ENCODE measurements at places on chromosomes 7 and 10.
A peak's percentile ranks its signal among the peaks of the same experiment; 100 is the strongest.

DNA sequence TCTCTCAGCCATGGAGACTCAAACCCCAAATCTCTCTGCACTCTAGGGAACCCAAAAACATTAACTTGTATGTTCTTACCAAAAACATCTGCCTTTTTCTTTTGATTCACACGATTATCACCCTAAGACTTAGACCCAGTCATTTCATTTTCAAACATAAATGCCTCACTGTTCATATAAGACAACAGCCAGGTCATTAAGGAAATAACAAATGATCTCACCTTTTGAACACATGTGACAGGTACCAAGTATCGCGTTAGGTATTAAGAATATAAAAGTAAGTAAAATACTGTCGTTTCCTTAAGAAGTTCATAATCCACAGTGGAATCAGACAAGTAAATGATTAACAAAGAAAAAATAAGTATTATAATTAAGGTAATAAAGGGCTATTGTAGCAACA lies 8.8 kb downstream of the TM9SF3 start:
- DNase-seq: no peak

DNA sequence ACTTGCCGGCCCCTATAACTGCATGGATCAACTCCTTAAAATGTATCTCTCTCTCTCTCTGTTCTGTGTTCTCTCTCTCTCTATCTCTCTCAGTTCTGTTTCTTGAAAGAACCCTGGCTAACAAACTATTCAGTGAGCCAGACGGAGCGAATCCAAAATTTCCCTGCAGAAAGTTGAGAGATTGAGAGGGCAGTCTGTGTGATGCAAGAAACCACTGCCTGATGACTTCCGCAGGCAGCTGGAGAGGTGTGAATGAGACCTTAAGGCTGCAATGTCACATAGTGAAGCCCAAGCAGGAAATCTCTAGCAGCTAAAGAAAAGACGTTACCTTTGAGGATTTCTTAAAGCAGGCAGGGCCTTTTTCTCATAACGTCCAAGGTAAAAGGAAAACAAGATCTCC lies 17.3 kb downstream of the FAM107B start:
- DNase-seq: no peak

GRCh38 chr10:78980354-78980753 lies 88.4 kb upstream of the ZMIZ1 start:
- DNase-seq: no peak

DNA sequence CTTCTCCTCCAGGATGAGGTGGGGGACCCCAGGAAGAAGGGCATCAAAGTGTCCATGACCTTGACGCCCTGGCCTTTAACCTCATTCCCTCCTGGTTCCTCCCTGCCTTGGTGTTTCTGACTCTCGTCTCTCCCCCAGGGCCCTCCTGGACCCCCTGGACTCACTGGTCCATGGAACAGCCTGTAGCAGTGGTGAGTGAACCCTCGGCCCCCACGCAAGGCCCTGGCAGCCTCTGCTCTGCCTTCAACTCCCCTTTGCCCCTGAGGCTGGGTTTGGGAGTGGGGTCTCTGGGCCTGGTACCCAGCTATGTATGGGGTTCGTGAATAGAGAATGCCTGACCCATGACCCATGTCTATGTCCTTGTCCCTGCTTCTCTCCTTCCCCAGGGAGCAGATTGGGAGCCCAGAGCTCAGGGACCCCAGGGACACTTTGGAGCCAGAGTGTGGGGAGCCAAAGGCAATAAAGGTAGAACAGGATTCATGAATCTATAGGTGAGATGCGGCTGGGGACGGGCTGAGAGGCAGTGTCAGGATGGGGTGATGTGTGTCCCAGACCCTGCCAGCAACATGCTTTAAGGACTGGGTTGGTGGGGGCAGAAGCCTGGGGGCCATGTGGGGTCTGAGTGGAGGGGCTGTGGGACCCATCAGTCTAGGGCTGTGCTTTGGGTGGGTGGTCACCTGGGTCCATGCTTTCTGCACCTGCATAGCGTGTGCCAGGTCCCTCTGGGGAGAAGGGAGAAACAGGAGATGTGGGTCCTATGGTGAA lies 18.4 kb upstream of the VOPP1 start:
- no peak for DNase-seq

DNA sequence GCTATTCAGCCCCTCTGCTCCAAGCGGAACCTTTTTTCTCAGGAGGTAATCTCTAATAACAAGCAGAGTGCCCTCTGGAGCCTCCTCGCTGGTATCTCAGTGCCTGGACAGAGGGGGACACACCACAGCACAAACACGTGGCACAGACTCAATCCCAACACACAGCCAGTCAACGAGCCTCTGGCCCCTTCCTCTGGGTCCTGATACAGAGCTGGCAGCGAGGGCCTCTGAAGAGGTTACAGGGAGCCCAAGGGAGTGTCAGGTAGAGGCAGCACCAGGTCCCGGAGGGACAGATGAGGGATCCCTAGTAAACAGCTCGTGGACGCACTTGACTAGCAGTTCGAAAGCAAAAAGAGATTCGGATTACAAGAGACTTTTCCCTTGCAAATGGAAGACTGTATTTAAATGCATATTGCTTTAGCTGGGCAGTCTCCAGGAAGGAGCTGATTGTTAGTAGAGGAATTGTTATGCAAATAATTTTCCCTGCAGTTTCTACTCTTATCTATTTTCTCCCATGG lies 14.1 kb downstream of the CXCL12 start:
- DNase-seq: no peak

- no peak for DNase-seq
Measured at GRCh38 chr10:110317866-110318850, 13.4 kb upstream of the SMNDC1 start.

GRCh38 chr7:96826089-96826488 lies 116.4 kb upstream of the SEM1 start:
- DNase-seq: no peak

- DNase-seq: no peak
Measured at GRCh38 chr10:103895411-103896186, 22.4 kb downstream of the STN1 start.

GRCh38 chr7:41006306-41006995 lies 696.4 kb downstream of the INHBA start:
- peak; percentile 79 for DNase-seq

DNA sequence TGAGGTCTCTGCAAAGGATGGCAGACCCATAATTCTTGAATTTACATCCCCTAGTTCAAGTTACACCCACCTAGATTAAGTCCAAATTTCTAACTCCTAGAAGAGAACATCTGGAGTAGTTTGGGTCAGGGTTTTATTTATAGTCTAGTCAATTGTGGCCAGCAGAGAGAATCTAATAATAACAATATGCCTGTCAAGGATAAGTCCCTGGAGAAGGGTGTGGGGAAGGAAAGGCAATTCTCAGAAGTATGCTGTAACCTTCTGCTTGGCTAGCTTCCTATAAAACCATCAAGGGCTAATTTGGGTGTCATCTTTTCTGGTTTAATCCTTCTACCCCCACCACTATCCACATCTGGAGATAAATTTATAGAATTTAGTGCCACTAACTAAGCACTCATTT lies 52.8 kb upstream of the SEMA3E start:
- no peak for DNase-seq

GRCh38 chr7:142431491-142431890 lies 173.6 kb upstream of the PRSS58 start:
- DNase-seq: no peak

GRCh38 chr7:34365011-34365410 lies 293.0 kb upstream of the NPSR1 start:
- DNase-seq: no peak

DNA sequence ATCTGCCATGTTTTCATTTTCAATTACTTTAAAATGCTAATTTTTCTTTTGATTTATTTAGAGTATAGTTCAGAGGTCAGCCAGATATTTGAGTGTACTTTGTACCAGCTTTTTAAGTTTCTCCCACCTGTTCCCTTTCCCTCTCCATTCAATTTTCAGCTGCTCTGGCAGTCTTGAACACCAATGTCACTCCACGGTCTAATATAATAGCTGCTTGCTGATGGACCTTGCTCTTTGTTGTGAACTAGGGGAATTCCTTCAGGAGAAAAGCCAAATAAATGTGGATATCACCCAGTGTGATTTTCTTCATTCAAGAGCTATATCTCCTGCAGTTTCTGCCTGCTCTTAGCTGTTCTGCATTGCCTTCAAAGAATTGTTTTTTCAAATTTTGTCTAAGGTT lies 3.9 kb upstream of the HPS1 start:
- DNase-seq: no peak

DNA sequence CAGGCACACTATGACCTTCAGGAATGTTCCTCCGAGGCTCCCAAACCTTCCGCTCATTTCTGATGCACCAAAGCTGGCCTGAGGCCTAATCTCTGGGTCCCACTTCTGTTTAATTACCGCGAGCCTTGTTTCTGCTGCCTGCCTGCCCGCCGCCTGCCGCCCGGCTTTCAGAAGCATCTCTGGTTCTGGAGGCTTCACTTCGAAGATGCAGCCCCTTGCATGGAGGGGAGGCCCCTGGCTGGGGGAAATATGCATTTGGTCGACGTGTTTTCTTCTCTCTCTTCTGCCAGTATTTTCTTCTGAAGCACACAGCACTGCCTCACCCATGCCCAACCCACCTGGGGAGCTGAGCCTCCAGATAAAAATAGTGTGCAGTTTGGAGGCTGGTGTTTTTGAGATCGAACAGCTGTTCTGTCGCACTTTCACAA lies 166.9 kb downstream of the PAXIP1 start:
- no peak for DNase-seq

- no peak for DNase-seq
Measured at GRCh38 chr7:154943906-154944305, 59.0 kb downstream of the PAXIP1 start.

DNA sequence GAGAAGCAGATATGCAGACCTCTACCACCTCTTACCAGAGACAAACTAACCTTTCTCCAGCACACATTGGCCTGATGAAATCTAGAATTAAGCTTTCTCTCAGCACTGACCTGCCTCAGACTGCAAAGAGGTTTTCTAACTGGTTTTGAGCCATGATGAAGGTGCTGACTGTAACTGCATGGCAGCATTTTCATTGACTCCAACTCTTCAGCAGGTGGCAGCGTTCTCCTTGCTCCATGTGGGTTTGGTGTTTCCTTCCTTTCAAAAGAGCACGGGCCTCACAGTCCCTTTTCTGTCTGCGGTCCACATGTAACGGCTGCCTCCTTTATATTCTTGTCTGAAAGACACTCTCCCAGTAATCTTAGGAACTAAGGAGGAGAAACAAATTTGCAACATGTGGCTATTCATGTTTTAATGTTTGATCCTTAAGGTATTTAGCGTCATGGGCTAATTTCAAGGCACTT lies 12.6 kb downstream of the KLLN start:
- DNase-seq: peak; percentile 43

- no peak for DNase-seq
Measured at GRCh38 chr10:114323023-114323422, 81.3 kb downstream of the AFAP1L2 start.

GRCh38 chr10:94107191-94107590 lies 113.5 kb downstream of the PLCE1 start:
- no peak for DNase-seq

GRCh38 chr7:12152196-12152918 lies 58.7 kb upstream of the TMEM106B start:
- DNase-seq: no peak

DNA sequence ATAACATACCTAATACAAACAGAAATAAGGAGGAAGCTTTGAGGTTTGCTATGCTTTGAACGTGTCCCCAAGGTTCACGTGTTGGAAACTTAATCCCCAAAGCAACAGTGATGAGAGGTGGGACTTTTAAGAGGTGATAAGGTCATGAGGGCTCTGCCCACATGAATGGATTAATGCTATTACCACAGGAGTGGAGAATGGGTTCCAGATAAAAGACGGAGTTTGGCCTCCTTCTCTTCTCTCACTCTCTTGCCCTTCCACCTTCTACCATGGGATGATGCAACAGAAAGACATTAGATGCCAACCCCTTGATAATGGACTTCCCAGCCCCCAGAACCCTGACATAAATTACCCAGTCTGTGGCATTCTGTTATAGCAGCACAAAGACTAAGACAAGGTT lies 9.6 kb downstream of the ITGB1 start:
- peak; percentile 52 for DNase-seq

DNA sequence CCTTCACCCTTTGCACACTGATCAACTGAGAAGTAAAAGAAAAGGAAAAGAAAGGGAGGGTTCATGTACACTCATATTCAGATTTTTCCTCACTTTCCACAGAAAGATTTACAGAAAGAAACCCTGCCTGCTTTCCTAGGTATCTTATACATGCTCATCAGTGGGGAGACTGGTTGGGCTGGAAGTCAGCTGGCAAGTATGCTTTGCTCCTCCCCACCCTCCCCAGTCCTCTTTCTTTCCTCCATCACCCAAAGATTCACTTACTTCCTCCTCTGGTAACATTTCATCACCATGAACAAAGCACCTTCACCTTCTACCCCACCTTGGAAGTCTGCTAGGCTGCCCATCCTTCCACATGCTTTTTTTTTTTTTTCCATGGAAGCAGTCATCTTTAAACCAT lies 153.2 kb upstream of the NRBF2 start:
- no peak for DNase-seq

DNA sequence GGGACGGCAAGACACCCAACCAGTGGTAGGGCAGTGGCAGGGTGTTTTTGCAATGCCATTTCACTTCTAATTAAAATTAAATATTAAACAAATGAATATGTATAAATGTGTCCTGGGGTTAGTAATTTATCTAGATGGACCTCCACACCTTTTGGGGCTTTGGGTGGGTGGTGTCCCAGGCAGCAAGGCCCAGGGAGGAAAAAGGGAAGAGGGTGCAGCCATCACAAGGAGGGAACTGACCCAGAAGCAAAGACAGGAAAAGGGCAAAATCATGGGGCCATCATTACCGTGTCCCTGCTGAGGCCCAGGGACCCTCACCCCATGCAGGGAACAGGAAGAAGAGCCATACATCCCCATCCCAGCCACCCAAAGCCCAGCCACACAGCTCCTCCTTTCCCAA lies 204.6 kb downstream of the GRID1 start:
- no peak for DNase-seq

DNA sequence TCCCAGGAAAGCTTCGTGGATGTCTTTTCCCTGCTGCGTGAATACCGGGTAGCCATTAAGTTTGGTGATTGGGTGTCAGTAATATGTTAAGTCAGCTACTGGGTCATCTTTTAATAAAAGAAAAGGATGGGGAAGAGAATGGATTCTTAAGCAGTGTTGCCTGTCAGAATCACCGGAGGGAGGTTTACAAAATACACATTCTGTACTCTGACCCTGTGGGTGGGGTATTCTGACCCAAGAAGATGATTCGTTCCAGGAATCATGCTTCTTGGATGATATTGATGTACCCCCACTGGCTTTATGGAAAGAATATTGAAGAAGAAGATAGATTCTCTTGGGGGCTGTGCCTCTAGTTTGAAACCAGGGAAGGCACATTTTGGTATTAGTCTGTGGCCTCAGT lies 18.3 kb downstream of the SGPL1 start:
- DNase-seq: no peak
